ENCODE measurements at places on chromosomes 6 and 20. TPM values are rescaled to one million over a fixed set of nuclear protein-coding genes. Genes with fewer than 3 reads are reported as not detected.

DNA sequence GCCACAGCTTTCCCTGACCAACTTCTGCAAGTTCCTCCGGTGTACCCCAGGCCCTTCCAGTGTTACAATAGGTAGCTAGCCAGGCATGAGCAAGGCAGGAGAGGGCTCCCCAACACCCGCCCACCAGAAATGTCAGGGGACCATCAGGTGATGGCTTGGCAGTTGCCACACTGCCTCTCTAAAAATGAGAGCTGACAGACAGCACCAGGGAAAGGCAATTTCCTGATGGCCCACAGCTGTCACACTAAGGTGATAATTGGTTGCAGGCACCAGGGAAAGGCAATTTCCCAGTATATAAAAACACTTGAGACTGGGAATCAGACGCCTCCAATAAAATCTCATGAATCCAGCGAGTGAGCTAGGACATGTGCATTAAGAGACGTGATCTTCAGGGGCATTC, 49.9 kb downstream of the PXDC1 start:
- no peak for ATAC-seq

GRCh38 chr6:131602781-131603312, 25.2 kb downstream of the MED23 start:
- ATAC-seq = no peak

GRCh38 chr6:111581957-111582356, 23.7 kb downstream of the TRAF3IP2 start:
- no peak for ATAC-seq

- ATAC-seq = no peak
Measured at GRCh38 chr6:80676386-80676785, 569.9 kb downstream of the BCKDHB start.

DNA sequence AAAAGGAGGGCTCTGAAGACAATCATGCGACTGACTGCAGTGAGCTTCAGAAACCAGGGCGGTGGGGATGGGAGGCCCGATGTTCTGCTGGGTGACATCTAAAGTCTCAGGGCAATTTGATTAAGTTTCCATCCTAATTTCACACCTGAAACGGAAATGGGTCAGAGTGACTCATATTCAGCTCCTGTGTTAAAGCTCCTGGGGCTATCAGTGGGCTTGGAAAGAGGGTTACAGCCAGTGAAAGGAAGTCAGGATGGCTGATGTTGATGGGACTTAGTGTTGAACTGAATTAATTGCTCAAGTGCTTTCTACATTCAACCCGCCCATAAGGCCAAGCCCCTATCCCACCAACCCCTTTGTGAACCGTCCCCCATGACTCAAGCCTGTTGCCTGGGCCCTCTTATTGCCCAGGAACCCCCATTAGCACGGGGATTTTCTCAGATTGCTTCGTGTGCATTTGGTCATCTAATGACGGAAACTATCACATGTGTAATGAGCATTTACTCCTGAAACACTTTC, 47.1 kb upstream of the TBC1D7 start:
- ATAC-seq = no peak

DNA sequence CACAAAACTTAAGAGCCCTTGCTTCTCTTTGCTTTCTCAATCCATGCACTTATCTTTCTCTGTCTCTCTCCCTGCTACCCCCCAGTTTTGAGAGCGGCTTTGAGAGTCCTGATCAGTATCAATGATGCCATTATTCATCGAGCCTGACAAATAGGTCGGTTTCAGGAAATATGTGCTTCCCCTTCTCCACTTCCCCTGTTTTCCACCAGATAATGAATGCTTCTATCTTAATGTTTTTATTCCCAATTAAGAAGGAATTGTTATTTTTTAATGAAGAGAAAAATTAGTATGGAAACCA, 117.7 kb downstream of the KIF13A start:
- ATAC-seq = no peak

DNA sequence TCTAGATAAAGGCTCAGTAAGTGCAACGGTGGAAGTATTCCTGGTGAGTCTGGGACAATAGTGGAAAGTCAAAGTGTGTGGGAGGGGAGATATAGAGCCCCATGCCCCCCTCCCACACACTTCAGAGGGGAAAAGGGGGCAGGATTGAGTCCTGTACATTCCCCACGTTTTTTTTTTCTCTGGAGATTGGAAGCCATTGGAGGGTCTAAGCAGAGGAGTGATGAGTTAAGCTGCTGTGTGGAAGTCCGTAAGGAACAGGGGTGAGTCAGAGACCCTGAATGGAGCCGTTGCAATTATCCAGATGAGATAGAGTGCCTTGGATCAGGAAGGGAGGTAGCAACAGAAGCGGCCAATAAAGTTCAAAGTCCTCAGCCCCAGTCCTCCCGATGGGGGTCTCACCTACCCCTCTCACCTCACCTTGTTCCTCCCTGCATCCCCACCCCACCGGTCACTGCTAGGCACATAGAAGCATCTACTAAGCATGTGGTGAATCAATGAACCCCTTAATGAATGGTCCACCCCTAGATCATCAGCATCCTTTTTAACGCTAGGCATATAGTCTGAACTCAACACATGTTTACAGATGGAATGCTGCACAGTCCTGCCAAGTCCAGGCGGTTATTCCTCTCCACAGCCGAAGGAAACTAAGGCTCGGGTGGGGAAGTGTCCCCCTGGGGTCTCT, 662 bp upstream of the SLC9A8 start:
- peak; percentile 10 for ATAC-seq

DNA sequence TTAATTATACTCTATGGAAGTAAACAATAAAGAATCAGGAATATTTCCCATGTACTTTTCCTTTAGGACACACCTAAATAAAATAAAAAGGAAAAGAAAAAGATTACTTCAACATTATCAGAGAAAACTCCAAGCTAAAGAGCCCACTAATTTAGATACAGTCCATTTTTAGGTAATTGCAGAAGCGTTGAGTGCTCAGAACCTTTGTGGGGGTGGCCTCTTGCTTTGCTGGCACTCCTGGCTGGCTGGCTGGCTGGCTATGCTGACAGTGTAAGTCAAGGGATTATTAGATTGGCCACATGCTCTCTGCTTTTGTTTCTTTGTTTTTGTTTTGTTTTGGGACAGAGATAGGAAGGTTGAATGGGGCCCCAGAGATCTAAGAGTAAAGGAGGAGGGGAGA, at the start of gene GJE1:
TSS of gene GJE1 (plus strand) at position 301 of the 400 bp plus-strand sequence. CDS start 234 bp downstream, outside the sequence.
- no peak for ATAC-seq

DNA sequence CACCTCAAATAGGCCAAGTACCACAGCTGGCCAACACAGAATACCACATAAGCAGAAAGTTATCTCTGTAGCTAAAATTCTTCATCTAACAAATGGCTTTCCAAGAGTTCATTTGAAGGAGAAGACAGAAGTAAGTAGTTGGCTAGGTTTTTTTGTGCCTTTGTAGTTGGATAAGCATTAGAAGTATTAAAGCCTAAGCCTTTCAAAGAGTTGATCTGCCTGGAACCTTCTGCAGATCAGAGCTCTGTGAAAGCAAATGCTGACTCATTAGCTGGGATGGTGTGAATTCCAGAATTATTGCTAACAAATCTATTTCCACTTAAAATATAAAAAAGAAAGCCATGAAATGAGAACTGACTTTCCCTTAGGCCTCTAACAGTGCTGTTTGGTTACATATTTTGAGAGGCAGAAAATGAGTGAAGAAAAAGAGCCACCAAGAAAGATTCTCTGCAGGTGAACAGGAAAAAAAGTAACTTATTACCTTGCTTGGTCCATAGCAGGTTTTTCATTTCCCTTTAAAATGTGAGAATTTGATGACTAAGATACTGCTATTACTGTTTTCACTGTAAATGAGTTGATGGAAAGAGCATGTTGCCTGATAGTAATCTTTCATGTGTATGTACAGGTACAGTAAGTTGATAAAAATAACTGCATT, 763.2 kb upstream of the FLRT3 start:
- no peak for ATAC-seq

DNA sequence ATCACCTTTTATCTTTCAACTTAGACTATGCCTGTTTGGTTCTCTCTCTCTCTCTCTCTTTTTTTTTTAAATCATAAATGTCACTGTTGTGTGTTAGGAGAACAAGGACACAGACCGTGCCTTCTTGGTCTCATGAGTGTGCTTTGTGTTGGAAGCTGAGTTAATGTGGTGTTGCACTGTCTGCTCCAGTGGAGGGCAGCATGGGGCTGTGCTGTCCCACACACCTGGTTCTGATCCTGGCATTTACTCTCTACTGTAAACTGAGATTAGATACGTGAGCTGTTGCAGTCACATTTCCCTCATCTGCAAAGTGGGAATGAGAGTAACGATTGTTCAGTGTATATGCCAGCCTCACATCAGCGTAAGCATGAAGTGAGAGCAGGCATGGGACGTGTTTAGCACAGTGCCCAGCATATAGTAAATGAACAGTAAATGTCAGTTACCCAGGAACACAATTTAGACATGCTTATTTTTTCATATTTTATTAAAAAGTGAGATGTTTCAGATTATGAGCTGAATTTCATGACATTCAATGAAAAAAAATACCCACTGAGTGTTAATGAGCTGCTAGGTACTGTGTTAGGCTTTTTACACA, 161.1 kb downstream of the FARS2 start:
- ATAC-seq = no peak

The TXLNB gene
- total RNA-seq = 1.2 TPM

The TCEA2 gene
- total RNA-seq = 31.4 TPM

The MAP3K4 gene
- 27.8 TPM for total RNA-seq

The DLK2 gene
- total RNA-seq = not detected

The SLC18B1 gene
- total RNA-seq = 8.9 TPM

The GPR63 gene
- 0.54 TPM for total RNA-seq

Data from gastroesophageal sphincter (tissue), 4 donors.